Common myeloid progenitor, CD34-positive (primary cell): ENCODE measurements at places on chromosomes 7 and 10.

DNA sequence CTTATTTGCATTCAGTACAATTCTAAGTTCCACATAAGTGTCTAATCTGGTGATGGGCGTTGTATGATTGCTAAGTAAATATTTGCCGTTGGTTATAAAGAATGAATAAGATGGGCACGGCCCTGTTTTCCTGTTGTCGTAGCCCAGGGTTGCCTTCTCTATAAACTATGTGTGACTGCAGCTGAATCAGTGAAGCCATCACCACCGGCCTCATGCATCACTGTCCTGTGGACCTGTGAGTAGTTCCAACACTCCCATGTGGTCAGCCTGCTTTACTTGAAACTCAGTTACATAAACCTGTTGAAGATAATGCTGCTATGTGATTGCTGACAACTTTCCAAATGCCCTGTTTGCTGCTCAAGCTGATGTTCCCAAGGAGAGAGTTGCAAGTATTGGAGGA is 21.6 kb upstream of the KLF6 start:
- no peak for DNase-seq

- DNase-seq: peak; percentile 76
Observed at GRCh38 chr10:125064681-125065492, 95.5 kb downstream of the CTBP2 start.

- no peak for DNase-seq
Observed at GRCh38 chr10:82581940-82582339, 706.9 kb downstream of the NRG3 start.

GRCh38 chr10:78357141-78358063 is 323.7 kb downstream of the RPS24 start:
- no peak for DNase-seq

DNA sequence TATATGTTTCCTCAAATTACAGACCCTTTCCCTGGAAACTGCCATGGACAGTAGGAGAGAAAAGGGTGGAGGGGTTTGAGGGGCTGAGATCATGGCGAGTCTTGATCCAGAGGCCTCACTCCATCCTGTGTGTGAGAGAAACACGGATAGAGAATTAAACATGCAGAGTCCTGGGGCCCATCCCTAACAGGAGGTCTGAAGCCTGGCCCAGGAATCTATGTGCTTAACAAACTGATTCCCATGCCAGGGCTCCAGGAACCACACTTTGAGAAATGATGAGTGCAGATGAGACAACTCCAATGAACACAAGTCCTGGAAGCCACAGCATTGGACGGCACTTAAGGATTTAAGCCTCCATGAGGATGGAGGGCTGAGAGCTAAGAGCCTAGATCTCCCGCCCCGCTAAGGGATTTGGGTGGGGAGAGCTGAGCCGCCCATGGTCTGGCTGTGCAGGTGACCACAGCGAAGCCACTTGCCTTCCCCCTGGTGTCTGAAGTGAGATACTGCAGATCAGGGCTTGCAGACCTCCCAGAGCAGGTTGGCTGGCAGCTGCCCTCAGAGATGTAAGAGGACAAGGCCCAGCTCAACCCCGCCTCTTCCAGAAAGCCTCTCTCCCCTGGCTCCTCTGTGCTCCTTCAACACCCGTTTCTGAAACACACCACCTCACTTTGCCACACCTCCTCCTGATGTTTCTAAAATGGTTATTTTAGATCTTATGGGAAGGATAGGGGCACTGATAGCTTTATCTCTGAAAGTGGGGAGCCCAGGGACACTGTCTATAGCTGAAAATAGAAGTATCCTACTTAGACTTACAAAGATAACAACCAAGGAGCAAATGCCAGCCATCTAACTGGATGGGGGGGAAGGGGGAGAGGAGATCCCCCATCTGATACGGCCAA is 24.8 kb upstream of the EIF5AL1 start:
- DNase-seq: peak; percentile 63

GRCh38 chr10:51999096-51999495 is 299.7 kb upstream of the CSTF2T start:
- DNase-seq: no peak

DNA sequence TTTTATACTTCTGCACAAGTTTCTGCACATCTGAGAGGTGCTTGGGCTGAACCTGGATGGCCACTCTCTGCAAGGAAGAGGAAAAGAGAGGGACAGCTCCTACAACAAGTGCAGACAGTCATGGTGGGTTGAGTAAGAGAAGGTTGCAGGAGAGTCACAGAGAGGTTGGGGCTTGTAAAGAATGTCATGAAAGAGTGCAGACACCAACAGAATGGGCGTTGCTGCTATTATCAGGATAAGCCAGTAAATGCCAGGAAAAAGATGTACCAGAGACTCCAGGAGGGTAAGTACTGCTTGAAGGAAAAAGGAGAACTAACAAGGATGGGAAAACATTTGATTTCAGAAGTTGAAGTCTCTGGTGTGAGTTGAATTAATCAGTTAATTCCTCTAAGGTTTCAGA is 77.8 kb upstream of the NRP1 start:
- DNase-seq: no peak

GRCh38 chr7:147903536-147904218 is 686.9 kb upstream of the C7orf33 start:
- DNase-seq: no peak

- no peak for DNase-seq
Observed at GRCh38 chr7:3682028-3682710, 381.1 kb downstream of the SDK1 start.
